ENCODE measurements at places on chromosomes 11 and 22.

GRCh38 chr11:31887180-31887579 is 76.1 kb upstream of the PAX6 start:
- DNase-seq, result no peak

DNA sequence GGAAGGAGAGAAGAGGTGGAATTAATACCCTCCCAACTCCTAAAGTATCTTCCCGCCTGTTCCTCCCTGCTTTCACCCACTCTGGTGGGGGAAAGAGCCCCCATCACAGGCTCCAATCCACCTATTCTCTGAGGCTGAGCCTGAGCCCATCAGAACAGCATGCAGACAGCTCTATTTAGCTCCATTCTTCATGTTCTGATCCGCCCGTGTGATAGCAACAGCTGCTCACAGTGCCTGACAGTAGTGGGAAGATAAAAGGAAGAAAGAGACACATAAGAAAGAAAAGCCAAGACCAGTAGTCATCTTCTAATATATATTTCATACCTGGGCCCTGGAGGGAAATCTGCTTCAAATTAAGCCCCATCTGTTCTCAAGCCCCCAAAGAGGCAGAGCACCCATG is 80.3 kb upstream of the AKIP1 start:
- DNase-seq, result no peak

DNA sequence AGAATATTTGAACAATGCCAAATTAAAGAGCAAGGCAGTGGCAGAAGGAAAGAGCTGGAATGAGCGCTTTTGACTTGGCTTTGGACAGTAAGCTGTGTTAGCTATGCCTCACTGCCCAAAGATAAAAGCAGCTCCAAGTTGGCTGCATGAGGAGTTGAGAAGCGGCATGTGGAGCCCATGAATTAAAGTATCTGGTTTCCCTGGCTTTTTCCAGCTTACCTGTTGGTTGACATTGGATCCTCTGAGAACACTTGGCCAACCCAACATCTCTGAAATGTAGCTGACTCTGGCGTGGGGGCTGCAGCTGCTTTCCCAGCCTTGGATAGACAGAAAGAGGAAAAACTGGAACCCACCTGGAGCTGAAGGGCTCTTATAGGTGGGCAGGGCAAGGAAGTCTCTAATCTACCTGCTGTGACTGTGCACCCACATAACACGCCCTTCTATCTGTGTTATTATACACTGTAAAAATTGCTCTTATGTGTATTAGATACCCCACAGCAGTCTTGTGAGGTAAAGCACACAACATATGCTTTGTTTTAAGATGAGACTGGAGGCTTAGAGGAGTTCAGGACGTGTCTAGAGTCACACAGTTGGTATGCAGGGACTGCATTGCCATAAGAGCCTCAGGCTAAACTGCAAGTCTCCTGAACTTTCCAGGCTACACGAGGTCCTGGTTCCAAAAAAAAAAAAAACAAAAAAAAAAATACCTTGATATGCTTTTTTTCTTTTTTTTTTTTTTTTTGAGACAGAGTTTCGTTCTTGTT is 5.8 kb downstream of the UBASH3B start:
- DNase-seq, result no peak

GRCh38 chr11:127006311-127006710 is 5.7 kb upstream of the KIRREL3 start:
- no peak for DNase-seq

DNA sequence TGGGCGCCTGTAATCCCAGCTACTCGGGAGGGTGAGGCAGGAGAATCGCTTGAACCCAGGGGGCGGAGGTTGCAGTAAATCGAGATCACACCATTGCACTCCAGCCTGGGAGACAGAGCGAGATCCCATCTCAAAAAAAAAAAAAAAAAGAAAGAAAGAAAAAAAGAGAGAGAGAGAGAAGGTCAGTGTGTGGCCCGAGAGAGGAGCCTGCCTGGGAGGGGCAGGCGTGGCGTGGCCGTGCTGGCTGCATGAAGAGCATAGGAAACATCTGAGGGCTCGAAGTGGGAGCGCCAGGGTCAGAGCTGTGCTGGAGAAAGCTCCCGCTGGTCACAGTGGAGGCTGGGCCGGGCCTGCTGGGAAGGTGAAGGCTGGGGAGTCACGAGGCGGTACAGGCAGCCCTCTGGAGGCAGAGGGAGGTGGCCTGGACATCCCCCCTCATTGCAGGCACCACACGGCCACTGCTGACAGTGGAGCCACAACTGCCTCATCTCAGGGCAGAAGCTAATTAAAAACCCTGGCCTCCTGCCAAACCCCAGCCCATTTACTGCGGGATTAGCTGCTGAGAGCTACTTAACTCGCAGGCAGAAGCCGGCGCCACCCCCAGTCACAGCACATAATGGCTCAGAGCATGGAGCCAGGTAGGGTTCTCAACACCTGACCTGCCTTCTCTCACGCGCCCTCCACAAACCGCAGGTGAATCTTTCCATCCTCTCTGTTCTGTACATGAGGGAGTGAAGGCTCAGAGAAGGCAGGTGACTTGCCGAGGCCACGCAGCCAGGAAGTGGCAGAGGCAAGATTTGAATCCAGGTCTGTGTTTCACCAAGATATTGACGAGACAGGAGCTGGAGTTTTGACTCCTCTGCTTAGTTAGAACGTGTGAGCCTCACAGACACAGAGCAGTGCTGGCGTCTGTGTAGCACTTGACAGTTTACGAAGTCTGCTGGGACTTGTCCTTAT is 32.6 kb downstream of the NFAM1 start:
- no peak for DNase-seq

- no peak for DNase-seq
Observed at GRCh38 chr11:87851234-87851633, 324.0 kb downstream of the RAB38 start.

GRCh38 chr22:38163844-38164550 is 17.6 kb downstream of the PLA2G6 start:
- DNase-seq, result no peak

GRCh38 chr11:10844796-10845195 is 13.1 kb downstream of the ZBED5 start:
- no peak for DNase-seq
